GM23338 (cell line): ENCODE measurements at places on chromosomes 13 and 19.

DNA sequence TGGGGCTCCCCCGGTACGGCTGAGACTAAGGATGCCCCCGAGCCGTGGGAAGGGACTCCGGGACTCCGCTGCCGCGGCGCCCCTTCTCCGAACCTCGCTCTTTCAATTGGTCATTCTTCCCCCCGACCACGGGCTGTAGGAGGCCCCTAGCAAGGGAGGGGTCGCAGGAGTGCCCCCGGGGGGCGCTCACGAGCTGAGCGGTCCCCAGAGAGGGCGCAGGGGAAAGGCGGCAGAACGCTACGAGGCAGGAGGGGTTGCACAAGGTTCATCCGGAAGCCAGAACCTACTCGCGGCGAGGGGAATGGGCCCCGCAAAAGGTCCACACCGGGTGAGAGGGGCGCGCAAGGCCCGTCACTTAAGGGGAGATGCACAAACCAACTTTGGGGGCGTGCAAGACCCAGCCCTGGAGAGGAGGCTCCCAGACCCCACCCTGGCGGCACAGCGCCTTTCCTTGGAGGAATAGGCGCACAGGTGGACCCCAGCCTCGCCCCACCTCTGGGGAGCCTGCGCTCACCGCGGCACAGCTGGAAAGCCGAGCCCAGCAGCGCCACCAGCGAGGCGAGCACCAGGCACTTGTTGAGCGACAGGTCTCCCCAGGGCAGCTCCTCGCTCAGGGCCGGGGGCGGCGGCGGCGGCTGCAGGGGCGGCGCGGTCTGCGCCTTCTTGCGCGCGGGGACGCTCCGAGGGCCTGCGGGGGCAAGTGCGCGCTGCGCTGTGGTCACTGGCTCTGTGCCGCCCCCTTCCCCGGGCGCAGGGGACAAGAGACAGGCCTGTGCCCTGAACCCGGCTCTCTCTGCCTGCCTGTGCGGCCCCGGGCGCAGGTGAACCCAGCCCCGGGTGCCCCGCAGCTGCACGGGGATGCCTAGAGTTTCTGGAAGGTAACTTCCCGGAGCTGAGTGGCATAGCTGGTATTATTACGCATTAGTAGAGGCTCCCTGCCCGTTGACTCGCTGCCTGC, 2.8 kb downstream of the JSRP1 start:
- DNase-seq, result peak; percentile 87

DNA sequence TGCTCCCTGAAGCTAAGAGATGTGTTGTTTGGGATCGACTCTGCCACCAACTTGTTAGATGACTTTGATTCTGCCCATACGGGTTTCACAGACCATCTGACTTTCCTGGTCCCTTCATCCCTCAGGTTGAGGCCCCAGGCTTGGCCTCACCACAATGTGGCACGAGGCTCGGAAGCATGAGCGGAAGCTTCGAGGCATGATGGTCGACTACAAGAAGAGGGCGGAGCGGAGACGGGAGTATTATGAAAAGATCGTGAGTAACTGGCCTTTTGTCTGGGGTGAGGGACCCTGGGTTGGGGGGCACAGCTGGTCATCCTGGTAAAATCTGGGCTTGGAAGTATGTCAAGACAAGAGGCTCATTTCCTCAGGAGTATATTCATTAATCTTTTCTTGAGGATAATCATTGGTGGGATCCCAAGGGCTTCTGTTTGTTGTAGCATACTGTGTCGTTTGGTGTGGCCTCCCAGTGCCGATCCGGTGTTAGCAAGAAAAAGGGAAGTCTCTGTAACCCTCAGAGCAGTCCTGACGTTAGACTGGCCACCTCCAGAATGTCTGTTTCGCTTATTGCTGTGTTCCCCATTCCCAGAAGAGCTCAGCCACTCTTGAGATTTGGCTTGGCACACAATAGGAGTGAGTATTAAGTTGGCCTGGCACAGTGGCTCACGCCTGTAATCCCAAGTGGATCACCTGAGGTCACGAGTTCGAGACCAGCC, 1.4 kb downstream of the CLASRP start:
- no peak for DNase-seq

GRCh38 chr13:27783111-27783510, 9.2 kb upstream of the GSX1 start:
- peak; percentile 70 for DNase-seq

DNA sequence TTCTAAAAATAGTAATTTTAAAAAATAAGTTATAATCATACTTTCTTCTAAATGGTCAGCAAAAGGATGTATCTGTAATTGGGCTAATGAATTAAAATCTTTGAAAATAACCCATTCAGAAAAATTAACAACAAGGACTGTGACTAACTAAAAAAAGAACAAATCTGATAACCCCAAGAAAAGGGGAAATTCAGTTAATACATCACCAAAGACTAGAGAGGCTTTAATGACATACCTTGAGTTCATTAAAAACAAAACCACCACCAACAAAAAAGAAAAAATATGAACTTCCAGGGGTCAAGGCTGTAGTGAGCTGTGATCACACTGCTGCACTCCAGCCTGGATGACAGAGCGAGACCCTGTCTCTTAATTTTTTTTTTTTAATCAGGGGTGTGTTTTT, 121.8 kb downstream of the TBC1D4 start:
- no peak for DNase-seq

- no peak for DNase-seq
Measured at GRCh38 chr13:74000876-74001275, 133.3 kb downstream of the KLF12 start.

DNA sequence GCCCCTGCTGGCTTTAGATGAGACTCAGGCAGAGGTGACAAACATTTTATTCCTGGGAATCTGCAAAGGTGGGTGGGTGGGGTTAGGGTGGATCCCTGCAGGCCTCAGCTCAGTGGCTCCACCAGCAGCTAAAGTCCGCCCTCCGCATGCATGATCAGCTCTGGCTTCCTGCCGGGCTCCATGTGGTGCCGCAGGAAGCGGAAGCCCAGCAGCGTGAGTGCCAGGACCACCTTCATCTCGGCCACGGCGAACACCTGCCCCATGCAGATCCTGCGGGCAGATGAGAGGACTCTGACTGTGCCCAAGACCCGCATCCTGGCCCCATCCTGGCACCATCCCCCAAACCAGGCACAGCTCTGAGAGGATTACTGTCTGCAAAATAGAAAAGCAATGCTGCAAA, 26.3 kb downstream of the CYP4F2 start:
- DNase-seq, result no peak

GRCh38 chr19:43651758-43652545, 12.3 kb upstream of the CADM4 start:
- peak; percentile 88 for DNase-seq

DNA sequence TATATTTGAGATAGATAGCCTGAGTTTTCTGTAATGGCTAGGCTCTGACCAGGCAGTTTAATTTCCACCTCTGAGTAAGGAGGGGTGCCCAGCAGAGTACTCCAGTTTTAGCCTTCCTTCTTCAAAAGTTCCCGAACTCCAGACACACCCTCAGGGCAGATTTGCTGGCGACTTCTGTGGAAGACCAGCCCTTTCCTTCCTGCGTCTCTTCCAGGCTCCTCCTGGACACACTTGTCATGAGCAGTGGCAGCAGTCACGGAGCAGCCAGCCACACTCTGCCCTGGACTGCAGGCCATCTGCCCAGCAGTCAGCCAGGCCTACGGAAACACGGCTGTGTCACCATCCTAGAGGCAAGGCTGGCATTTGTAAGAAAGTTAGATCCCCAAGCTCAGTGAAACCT, 6.6 kb upstream of the FLT1 start:
- DNase-seq, result no peak

GRCh38 chr13:99227909-99228688, 27.4 kb downstream of the UBAC2 start:
- DNase-seq, result no peak

DNA sequence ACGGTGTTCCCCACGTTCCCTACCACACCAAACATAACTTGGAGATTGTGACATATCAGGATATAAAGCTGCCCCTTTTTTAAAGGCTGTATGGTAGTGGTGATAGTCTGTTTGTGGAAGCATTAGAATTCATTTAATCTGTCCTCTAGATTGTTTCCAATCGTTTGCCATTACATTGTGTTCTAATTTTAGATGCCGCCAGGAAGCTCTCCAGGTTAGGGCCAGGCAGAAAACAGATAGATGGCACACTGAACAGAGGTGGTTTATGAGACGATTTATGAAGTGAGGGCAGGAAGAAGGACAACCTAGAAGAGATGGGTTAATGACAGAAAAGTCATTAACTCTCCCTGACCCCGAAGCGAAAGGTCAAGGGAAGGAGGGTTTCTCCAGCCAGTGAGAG, 30.0 kb downstream of the ARHGEF7 start:
- no peak for DNase-seq

GRCh38 chr13:93246069-93246468, 19.5 kb downstream of the GPC6 start:
- DNase-seq, result no peak

DNA sequence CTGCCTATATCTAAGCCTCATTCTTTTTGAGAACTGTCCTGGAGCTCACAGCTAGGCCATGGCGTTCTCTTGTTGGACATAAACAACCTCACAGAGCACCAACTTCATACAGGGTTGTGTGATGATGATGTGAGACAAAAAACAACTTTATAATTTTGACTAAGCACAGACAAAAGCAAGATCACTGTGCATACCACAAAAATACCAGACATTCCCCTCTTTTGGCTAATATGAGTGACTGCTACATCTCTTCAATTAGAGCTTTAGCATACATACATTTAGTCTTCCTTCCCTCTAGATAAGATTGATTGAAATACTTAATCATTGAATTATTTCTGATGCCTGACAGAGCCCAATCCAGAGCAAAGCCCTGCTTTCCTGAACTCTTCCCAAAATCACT, 8.3 kb downstream of the MAB21L1 start:
- no peak for DNase-seq

DNA sequence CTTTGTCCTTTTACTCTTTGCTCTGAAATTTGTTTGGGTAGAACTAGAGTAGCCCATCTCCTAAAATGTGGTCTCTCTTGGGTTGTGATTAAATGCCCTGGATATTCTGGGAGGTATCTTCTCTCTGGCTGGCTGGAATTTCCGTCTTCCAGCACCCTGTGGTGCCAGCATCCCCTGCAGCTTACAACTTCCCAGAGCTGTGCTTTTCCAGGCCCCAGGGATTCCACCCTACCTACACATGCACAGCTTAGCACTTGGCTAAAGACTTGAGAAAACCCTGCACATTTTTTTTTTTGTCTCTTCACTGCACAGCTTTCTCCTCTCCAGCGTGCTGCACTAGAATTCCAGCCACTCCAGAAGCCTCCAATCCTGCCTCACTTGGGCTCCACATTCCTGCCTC, 334.7 kb downstream of the IRS2 start:
- DNase-seq, result no peak

GRCh38 chr13:26759907-26760831, at the start of gene GPR12:
Gene GPR12 (minus strand): TSS chr13:26760786. CDS start chr13:26759827, 959 bp downstream.
- DNase-seq, result peak; percentile 33

DNA sequence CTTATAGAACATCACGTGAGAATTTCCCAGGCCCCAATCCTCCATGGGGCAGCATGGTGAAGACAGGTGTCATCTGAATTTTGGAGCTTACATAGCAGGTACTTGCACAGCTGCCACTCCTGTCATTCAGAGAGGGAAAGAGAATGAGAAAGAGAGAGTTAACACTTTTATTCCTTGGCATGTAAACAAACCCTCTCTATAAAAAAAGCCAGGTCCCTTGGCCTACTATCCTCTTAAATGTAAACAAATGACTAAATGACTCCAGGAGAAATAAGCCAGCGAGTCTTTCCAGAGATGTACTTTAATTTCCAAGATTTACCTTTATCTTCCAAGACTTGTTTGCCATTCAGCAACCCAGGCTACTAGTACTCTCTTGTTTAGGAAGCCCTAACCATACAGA, 195.3 kb upstream of the HTR2A start:
- no peak for DNase-seq

DNA sequence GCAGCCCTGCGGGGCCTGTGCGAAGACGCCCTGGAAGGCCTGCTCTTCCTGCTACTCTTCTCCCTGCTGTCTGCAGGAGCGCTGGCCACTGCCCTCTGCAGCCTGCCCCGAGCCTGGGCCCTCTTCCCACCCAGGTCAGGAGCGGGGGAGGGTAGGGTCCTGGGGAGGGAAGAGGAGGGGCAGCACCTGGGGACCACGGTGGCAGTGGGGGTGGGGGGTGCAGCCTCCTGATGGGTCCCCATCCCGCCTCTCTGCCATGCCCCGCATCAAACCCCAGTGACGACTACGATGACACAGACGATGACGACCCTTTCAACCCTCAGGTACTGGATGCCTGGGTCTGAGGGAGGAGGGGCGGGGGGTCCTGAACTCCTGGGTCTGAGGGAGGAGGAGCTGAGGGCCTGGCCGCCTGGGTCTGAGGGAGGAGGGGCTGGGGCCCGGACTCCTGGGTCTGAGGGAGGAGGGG, 13.4 kb upstream of the LENG8 start:
- peak; percentile 61 for DNase-seq

DNA sequence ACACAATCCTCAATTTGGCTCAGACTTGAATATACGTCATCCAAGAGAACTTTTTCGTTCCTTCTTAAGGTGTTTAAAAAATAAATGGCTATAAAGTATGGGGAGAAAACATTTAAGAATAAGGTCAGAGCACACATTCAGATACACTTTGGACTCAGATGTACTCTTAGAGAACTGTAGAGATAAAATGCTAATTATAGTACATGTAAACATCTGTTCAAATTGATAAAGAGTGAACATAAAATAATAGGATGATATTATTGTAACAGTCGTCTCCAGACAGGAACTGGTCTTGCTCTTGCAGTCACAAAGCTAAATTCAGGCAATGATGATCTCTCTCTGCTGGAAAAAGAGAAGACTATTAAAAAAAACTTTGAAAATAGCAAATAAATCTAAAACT, 91.4 kb downstream of the RBM26 start:
- no peak for DNase-seq

DNA sequence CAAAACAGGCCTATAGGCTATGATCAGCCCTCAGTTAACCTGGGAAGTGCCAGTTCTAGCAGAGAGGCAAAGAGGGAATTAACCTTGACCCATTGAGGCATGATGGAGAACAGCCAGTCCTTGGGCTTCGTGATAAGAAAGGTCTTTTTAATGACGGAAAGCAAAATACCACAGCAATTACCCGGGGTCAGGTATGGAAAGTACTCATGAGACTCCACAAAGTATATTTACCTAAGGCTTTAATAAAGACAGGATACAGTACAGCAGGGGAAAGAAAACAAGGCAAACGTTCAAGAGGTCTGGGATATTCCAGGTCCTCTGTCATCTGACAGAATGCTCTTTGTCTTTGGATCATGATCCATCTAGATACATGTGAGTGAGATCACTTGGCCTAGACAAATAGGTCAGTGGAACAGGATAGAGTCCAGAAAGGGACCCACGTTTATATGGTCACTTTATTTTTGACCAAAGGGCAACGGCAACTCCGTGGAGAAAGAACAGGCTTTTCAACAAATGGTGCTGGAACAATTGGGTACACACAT, 52.2 kb downstream of the WDFY2 start:
- DNase-seq, result no peak

DNA sequence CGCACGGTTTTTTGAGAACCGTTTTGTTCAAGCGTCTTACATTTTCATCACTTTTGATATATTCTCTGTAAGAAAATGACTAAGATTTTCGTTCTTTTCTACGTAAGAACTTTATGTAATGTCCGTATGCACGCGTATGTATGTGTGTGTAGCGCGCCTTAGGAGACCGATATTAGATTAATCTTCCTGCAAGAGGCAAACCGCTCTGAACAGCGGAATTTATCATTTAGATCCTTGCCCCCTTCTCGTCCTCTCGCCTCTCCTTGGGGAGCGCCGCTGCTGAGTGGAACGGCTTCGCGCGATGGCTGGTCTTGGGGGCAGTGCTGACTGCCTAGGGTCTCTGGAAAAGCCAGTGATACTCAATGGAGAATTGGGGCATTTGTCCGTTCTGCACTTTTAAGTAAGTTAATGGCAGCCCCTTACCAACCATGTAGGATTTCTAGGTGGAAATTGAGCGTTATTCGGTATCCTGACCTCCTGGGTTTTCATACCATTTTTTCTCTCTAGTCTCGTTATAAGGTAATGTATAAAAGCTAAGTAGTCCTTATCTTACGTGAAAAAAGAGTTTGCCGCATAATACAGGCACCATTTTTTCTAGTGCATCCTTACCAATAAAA, 4.7 kb downstream of the MAB21L1 start:
- peak; percentile 33 for DNase-seq
